ENCODE measurements at places on chromosomes 3 and 15.

- DNase-seq, result no peak
Measured at GRCh38 chr3:99633887-99634558, 4.4 kb upstream of the COL8A1 start.

GRCh38 chr15:69807721-69808120, 290.0 kb downstream of the TLE3 start:
- DNase-seq, result no peak

DNA sequence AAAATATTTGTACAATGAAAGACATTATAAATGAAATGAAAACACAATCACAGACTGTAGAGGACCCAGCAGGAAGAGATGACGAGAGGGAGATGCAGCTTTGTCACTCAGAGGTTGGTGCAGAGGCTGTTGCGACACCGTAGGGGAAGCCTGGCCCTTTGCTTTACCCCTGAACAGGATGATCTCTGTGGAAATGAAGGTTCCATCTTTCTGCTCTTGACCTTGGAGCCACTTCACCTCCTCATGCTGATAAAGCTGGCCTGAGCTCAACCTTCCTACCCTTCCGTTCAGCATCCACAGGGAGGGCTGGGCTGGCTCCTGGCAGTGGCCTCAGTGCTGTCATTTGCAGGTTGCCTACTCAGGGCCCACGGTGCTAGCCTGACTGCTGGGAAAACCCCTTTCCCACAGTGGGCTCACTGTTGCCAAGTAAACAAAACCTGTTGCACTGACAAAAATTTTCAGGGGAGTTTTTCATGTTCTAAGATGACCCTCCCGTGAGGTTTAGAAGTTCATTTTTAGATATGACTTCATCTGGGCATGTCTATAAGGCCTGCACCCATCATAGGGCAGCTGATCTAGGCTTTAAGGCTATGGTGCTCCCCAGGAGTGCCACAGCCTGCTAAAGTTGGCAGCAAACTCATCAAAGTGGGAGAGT, 3.0 kb upstream of the CD80 start:
- DNase-seq, result no peak

DNA sequence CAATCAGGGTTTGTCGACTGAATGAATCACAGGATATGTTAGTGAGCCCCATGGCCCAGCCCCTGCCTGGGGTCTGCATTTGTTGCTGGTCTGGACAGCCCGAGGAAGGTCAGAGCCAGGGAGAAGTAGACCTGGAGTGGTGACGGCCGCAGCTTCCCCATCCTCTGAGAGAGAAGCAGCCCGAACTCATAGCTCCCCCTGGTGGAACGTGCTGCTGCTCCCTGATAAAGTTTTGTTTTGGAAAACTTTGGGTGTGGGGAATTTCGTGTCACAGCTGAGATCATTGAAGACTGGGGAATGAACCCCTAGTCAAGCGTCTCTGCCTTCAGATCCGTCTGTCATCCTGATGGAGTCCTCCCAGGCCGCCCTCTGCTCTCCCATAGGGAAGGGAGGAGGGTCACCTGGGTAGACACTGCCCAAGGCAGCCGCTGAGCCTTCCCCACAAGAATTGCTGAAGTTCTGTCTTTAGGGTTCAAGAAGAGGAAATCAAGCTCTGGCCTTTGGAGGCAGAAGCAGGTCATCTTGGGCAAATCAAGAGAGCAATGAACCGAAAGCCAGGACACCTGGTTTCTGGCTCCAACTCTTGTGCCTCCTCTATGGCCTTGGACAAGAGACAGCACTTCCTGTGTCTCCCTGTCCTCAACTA, 60.5 kb downstream of the GLDN start:
- no peak for DNase-seq

DNA sequence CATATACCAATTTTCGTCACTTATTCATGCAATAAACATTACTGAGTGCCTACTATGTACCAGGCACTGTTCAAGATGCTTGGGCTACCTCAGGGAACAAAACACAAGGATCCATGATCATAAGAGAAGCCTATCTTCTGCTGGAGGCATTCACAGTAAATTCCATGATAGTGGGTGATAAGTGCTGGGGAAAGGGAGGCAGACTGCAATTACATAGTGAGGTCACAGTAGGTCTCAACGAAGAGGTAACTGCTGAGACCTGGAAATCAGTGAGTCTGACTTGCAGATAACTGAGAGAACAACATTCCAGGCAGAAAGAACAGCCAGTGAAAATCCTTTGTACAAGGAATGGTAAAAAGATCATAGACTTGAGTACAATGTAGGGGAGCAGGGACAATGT, 33.6 kb downstream of the RAF1 start:
- DNase-seq, result no peak

DNA sequence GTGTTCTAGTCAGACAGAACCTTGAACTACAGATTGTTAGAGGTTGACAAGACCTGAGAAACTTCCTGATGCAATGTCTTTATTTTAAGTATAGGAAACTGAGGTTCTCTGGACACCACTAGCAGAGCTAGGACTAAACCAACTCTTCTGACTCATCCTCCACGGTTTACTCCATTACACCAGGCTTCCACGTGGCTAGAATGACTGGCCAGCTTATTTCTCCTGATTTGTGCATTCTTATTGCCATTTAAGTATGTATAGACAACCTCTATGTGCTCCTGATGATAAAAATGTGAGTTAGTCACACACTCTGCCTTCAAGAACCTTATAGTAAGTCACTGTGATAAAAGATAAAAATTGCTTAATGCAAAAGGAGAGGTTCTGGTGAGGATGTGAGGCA, 182.7 kb downstream of the MEX3B start:
- DNase-seq, result no peak

DNA sequence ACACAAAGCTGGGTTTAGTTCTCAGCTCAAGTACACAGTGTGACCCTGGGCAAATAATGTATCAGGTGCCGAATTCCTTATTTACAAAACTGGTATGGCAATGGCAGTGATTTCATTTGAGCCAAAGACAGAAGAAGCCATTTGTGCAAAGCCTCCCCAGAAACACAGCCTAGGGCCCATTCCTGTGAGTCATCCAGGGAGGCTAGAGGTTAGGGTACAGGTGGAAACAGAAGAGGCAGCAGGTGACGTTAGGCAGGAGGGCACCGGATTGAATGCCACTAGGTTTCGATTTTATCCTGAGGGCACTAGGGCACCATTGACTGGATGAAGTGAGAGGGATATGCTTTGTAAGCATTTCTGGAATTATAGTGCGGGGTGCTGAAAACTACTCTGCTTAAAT, 766.9 kb upstream of the NR2F2 start:
- DNase-seq, result no peak

- no peak for DNase-seq
Measured at GRCh38 chr3:40653001-40653400, 128.2 kb downstream of the ZNF621 start.

GRCh38 chr3:170600005-170600624, 14.2 kb upstream of the SLC7A14 start:
- DNase-seq, result no peak

GRCh38 chr15:57283774-57284503, 92.4 kb upstream of the CGNL1 start:
- DNase-seq, result no peak

- DNase-seq, result no peak
Measured at GRCh38 chr3:192899540-192899982, 18.1 kb downstream of the MB21D2 start.

GRCh38 chr15:77118882-77119321, 48.0 kb upstream of the TSPAN3 start:
- DNase-seq, result no peak

DNA sequence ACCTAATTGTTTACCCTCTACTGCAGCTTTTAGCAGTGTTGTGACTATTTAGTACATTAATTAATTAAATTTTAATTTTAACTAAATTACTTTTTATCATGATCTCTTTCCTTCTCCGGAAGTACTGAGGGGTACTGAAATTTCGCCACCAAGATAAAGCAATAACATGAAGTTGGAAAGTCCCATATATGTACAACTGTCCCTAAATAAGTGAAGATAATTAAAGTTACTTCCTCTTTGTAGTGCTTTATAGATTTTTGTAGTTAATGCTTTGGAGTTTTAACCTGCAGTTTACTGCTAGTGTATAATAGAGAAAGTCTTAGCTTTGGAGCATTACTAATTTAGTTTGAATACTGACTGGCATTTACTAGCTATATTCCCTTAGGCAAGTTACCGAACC, 325.3 kb downstream of the NAALADL2 start:
- no peak for DNase-seq

- DNase-seq, result peak; percentile 54
Measured at GRCh38 chr3:52277972-52278509, 408 bp downstream of the WDR82 start.

DNA sequence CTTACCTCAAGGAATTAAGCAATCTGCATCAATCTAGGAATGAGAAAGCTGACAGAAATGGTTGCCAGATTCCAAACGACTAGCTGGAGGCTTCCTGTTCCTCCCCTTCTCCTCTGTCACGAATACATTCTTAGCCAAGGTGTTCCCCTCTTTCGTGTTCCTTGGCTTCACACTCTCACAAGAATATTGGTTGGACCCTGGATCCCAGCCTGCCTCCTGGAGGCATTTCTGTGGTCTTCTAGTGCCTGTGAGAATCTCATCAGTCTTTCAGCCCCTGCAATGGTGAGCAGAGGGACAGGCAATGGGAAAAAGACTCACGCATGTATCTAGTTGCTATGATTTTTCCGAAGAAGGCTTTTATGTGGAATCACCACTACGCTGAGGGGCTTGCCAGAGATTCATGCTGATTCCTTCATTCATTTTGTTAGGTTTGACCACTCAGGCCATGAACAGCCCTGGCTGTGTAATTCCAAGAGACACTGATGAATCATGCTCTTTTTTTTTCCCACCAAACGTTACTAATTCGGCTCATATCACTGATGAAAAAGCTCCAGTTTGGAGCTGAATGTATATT, 1.6 kb upstream of the P3H2 start:
- no peak for DNase-seq

DNA sequence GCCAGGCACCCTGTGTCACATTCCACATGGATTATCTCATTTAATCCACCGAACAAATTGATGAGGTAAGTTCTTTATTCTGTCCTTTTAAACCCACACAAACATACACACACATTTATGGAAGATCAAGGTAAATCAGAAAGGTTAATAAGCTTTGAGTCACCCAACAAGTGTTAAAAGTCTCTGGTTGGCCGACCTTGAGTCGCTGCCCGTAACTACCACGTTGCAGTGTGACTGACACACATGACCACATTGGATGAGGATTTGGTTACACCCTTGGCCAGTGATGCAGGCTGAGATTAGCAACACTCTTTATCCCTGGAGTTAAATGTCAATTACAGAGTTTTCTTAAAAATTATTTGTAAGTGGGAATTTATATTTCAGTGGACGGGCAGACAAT, 19.2 kb downstream of the FOXP1 start:
- no peak for DNase-seq

DNA sequence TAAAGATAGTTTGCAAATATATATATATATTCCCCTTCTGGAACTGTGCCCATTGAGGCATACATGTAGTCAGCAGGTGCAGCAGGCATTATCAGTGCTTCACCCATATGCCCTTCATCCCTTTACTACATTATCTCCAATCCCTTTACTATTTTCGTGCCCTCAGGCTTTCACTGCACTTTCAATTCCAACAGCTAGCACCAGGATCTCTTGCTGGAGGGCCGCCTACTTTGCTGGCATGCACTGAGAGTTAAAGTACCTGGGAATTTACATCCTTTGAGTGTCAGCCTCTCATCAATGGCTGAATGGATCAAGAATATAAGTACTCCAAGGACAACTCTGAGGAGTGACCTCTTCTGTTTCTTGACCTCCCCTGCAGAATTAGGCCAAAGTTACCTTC, 222.1 kb upstream of the CFAP20DC start:
- DNase-seq, result no peak

- no peak for DNase-seq
Measured at GRCh38 chr15:67779549-67780111, 45.7 kb upstream of the SKOR1 start.

- DNase-seq, result no peak
Measured at GRCh38 chr3:125481786-125482185, 38.2 kb downstream of the SNX4 start.

GRCh38 chr3:187758318-187758955, 13.2 kb upstream of the BCL6 start:
- DNase-seq, result no peak

DNA sequence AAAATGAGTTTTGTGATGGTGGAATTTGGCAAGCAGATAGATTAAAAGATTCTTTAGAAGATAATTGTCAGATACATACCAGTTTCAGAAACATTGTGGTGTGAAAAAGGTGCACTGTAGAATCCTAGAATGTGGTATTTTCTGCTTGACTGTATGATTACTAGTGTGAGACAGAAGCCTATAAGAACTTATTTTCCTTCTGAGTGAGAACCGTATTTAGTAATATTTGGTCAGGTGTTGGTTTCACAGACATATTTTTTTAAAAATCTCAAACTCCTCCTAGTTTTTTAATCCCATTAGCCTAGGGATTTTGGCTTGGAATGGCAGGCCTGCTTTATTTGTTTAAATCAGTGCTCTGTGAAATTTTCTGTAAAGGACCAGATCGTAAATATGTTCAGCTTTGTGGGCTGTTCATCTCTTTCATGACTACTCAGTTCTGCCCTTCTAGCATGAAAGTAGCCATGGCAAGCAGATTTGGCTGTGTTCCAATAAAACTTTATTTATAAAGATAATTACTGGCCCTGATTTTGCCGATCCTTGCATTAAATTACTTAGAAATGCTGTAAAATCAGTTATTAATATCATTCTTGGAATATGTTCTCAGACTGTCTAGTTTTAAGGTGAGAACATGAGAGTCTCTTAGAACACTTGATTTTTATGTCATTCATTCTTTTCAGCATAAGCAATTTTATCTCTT, 205.1 kb downstream of the ITPR1 start:
- no peak for DNase-seq

DNA sequence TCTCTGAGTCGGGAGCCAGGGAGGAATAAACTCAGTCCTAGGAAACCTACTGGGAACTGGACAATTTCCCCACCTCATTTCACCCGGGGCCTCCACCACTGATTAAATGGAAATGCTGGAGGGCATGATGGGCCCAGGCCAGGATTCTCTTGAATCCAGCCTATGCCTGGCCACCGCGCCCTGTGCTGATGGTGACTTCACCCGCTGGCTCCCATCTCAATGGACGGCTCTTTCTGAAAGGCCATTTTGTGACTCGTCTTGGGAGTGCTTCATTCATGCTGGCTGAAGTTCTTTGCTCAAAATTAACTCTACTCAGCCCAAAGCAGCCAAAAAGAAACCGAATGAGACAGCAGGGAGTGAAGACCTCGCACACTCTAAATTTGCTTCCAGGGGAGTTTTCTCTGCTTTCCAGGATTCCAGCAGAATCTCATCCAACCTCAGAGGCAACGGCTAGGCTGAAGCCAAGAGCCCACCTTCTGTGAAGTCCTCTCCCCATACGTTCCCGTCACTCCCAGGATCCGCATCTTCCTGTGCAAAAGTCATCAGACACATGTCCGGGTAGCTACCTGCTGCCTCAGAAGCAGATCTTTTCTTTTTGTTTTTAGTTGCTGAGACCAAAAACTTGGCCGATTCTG, 266.0 kb upstream of the ICE2 start:
- no peak for DNase-seq

DNA sequence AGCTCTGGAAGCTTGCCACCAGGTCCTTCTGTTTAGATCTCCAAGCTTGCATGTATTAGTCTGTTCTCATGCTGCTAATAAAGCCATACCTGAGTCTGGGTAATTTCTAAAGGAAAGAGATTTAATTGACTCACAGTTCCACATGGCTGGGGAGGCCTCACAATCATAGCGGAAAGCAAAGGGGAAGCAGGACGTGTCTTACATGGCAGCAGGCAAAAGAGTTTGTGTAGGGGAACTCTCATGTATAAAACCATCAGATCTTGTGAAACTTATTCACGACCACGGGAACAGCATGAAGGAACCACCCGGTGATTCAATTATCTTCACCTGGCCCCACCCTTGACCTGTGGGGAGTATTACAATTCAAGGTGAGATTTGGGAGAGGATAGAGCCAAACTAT, 147.0 kb upstream of the PROK2 start:
- no peak for DNase-seq

GRCh38 chr3:132432639-132433038, 15.3 kb downstream of the DNAJC13 start:
- DNase-seq, result no peak
